ENCODE measurements at places on chromosomes 13 and 19.
A peak's percentile ranks its signal among the peaks of the same experiment; 100 is the strongest.

DNA sequence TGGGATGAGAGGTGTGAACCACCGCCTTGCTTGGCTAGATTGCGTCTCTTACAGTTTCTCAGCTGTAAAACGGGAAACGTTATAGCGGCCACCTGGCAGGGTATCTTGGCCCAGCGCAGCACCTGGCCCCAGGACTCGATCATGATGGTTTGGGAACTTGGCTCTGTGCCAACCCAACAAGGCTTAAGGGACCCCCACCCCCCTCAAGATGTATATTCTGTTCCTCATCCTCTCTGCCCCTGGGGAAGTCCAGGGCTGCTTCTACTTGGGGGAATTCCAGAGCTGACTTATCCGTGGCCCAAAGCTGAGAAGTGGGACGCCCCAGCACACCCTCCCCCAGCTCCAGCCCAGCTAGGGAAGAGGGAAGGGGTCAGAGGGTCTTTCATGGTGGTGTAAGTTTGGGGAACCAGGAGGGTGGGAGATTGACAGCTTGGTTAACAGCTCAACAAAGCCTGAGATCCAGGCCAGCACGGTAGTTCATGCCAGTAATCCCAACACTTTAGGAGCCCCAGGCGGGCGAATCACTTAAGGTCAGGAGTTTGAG is 695 bp downstream of the ICAM1 start:
- DNase-seq: peak; percentile 28

DNA sequence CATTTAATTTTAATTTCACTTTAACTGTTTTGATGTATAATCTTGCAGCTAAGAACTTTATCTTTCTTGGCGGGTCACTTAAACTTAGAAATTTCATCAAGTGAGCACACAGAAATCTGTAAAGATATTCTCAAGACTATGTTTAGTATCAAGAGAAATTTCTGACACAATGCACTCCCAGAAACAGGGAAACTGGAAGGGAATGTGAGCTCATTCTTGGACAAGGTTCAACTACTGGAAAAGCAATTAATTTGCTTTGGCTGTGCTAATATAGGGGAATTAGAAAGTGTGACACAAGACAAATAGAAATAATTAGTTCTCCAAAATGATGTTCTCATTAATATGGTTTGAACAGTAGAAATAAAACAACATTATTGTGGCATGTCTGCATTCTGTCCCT is 402.3 kb downstream of the DACH1 start:
- DNase-seq: no peak

DNA sequence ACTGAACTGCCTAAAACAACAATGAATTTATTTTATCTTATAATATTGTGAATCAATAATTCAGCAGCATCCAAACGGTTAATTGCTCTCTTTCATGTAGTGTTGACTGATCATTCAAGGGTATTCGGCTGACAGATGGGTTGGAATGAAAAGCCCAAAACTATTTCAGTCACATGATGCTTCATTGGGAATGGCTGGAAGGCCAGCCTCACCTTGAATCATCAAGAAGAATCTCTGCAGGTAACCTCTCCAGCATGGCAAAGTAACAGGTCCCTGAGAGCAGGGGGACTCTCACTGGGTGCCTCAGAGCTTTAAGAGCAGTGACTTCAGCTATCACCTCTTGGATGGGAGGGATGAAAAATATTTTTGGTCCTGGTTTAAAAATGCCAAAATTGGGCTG is 1395.7 kb downstream of the OLFM4 start:
- no peak for DNase-seq

DNA sequence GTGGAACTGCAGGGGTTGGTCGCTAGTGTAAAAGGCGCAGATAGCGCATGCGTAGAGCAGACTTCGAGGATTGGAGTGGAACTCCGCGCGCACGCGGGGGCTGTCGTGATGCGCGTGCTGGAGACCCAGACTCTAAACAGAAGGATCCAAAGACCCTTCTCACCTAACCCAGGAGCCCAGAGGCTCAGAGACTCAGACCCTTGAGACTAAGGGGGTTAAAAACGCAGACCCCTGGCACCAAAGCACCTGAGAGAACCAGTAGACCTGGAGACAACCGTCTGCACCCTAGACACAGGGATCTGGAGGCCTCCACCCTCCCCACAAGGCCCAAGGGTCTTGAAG is 567 bp upstream of the CTU1 start:
- no peak for DNase-seq

- DNase-seq: no peak
Observed at GRCh38 chr13:37270226-37271001, 164.9 kb upstream of the CSNK1A1L start.

GRCh38 chr13:51594432-51594831 is 10.2 kb downstream of the WDFY2 start:
- DNase-seq: no peak

DNA sequence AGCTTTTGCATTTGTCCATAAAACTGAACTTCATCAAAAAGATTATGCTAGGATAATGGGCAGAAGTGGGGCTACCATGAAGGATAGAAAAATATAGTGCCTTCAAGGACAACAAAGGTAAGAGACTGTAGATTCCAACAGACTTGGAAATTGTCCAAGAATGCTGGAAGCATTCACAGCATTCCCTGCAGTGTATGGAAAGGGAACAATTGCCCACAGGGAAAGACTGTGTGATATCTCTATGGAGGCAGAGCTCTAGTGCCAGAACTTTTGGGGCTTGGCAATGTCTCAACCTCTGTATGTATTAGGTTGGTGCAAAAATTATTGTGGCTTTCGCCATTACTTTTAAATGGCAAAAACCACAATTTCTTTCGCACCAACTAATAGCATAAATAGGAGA is 1598.8 kb upstream of the MIR17HG start:
- DNase-seq: no peak

- no peak for DNase-seq
Observed at GRCh38 chr19:2624537-2625091, 77.9 kb downstream of the GNG7 start.

GRCh38 chr19:54252243-54252642 is 4.8 kb downstream of the LILRB5 start:
- DNase-seq: no peak

DNA sequence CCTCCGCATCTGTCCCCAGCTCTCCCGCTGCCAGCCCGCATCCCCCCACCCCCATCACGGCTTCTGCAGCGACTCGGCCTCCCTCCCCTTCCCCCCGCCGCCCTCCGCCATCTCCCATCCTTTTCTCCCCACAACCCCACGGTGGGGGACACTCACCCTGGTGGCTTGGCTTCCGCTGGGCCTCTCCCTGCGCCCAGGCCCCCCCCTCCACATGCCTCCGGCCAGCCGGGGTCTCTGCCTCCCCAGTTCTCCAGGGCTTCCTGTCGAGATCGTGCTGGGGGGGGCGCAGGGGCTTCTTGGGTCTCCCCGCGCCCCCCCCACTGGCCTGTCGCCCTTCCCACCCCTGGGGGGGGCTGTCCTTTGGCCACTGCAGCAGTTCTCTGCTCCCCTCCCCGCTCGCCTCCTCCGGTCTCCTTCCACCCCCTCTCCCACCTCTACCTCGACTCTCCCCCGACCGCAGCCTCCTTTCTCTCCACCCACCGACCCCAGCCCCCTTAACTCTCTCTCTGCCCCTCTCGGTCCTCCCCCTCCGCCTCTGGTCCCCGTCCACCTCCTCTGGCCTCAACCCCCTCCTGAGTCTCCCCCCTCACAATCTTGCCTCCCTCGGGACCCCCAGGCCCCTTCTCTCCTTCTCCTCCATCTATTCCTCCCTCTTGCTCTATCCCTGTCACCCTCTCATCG is 17.1 kb downstream of the LRRC4B start:
- DNase-seq: no peak

DNA sequence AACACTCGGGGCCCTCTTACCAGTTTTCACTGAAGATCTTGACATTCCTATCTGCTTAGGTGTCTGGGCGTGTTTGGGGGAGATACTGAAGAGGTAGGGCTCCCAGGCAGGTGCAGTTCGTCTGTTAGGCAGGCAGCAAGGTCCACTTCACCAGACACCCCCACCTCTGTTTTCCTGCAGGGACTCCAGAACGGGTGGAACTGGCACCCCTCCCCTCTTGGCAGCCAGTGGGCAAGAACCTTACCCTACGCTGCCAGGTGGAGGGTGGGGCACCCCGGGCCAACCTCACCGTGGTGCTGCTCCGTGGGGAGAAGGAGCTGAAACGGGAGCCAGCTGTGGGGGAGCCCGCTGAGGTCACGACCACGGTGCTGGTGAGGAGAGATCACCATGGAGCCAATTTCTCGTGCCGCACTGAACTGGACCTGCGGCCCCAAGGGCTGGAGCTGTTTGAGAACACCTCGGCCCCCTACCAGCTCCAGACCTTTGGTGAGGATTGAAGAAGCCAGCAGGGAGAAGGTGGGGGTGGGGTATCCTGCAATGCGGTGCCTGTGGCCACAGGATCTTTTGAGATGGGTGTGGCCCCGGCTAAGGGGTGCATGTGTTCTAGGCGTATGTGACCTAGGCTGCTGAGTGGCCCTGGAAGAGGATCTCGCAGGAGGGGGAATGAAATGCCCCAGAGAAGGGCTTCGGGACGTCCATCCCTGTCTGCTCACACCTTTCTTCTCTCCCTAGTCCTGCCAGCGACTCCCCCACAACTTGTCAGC is 3.3 kb upstream of the ICAM4 start:
- DNase-seq: peak; percentile 35
